ENCODE measurements at places on chromosomes 13 and 19.

DNA sequence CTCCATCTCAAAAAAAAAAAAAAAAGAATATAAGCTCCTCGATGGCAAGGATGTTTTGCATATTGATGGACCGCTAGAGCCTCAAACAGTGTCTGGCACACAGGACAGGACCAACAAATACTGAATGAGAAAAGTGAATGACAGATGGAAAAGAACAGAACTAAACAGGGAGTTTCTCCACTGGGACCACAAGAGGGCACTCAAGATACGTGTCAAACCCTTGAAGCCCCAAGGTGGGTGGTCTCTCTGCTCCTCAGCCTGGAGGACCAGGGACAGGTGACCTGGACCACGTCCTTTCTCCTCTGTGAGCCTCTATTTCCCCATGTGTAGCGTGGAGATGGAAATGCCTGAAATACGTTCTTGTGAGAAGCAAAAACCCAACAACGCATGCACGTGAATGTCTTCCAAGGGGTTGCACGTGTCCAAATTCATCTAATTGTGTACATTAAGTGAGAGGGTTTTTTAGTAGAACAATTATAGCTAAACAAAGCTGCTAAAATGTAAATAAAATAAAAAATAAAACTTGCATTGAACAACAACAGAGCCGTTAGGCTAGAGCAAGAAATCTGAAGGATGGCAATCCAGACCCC, 5.7 kb upstream of the CDC42EP5 start:
- no peak for DNase-seq

DNA sequence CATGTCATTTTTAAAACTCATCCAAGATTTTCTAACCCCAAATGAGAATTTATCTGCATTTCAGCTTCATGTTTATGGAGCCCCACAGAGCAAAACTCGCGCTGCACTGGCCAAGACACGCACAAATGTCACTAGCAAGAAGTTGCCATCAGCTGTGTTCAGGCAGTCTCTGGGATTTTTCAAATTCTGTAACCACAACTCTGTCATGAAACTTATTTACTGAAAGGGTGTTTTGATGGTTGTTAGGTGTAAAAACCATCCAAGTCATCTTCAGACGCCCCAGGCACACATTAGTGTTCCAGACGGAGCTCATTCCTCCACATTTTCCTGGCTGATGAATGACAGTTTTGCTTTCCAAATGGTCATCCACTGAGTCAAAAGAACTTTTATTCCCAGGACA, 63.4 kb downstream of the SLC7A1 start:
- DNase-seq: no peak

- no peak for DNase-seq
These were observed 17.6 kb upstream of the DHRS12 start for GRCh38 chr13:51821606-51822005.

- no peak for DNase-seq
These were observed 4.9 kb downstream of the ZNF878 start for GRCh38 chr19:12047868-12048267.

DNA sequence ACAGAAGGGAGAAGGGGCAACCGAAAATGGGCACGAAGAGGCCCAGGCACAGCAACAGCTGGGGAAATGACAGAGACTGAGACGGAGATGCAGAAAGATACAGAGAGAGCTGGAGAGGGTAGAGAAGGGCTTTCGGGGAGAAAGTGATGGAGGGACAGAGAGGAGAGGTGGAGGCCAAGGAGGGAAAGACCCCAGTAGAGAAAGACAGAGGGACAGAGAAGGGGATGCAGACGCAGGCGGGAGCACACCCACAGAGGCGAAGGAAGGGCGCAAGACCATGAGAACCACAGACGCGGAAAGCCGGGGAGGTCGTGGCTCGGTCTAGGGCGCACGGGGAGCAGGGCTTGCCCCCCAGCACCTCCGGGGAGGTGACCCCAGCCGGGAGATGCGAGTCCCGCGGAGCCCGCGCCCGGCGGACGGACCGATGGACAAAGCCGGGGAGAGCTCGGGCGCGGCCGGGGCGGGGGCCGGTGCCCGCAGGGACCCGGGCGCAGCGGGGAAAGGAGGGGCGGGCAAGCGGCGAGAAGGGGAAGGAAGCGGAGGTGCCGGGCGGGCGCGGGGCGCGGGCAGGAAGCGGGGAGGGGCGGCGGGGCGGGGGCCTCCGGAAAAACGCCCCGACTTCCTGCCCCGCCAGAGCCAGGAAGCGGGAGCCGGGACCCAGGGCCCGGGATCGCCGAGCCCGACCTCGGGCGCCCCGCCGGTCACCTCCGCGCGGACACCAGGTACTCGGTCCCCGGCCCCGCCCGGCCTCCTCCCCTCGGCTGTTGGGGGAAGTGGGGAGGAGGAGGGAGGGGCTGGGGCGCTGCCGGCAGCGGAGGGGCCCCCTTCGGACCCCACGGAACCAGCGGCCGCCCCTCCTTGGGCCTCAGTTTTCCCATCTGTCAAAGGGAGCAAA, at the start of gene ARHGEF1:
ARHGEF1 (plus strand) TSS at position 617 of the 895 bp plus-strand sequence. CDS start 4,899 bp downstream, outside the sequence.
- peak; percentile 57 for DNase-seq

GRCh38 chr13:47457626-47458025, 543.4 kb downstream of the SUCLA2 start:
- no peak for DNase-seq

GRCh38 chr19:38265921-38266429, 1.6 kb downstream of the SPINT2 start:
- DNase-seq: no peak

GRCh38 chr19:8004723-8005513, 523 bp downstream of the ELAVL1 start:
- peak; percentile 32 for DNase-seq

GRCh38 chr19:38920602-38921419, 8.8 kb upstream of the CCER2 start:
- no peak for DNase-seq

- no peak for DNase-seq
These were observed 1.4 kb downstream of the RETN start for GRCh38 chr19:7670150-7670783.

GRCh38 chr13:46113596-46113995, 8.8 kb upstream of the CPB2 start:
- no peak for DNase-seq

- peak; percentile 82 for DNase-seq
These were observed 958 bp downstream of the CA11 start for GRCh38 chr19:48644839-48645619.

DNA sequence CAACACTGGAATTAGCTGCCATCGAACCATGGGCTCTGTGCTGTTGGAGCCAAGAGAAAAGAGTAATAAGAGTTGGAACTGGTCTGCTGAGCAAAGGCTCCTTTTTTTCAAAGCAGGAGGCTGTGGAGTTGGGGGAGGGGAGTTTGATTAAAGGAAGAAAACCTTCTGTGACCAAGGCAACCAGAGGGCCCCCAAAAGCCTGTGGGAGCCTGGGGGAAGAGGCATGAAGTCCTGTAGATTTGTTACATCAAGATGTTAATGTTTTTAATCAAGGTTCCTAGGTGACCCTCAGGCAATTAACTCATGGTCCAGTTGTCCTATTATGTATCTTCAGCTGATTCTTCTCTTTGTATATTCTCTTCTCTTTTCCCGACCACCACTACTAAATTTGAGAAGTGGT, 403.9 kb downstream of the NDFIP2 start:
- no peak for DNase-seq

- no peak for DNase-seq
These were observed 16.8 kb downstream of the CLEC11A start for GRCh38 chr19:50739914-50740426.

DNA sequence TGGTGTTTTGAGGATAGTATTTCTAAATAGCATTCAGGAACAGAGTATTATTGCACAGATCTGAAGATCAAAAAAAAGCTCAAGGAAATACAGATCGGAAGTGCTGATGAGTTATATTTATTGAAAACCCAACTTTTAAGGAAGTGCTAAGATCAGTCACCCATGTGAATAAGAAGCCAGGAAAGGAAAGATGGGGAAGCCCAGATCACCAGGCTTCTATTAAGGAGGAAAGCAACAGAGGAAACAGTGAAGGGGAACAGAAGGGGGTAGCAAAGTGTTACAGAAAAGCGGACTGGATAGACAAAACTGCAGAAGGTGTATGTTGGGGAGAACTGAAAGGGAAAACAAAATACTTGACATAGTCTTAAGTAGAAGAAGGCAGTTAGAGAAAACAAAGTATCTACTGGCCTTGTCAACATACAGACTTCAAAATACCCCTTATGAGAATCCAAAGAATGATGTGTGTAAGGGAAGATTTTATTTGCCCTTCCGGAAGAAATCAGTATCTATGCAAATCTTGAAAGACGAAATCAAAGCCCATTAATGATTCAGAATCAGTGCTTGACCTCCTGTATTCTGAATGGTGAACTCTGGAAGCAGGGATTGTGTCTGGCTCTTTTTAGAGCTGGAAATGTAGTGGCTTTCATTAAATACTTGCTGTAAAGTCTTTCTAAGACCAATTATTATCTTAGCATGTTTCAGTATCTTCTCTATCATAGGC, 12.1 kb downstream of the UFM1 start:
- no peak for DNase-seq

- no peak for DNase-seq
These were observed 39.5 kb upstream of the SMAD9 start for GRCh38 chr13:36959456-36960116.

DNA sequence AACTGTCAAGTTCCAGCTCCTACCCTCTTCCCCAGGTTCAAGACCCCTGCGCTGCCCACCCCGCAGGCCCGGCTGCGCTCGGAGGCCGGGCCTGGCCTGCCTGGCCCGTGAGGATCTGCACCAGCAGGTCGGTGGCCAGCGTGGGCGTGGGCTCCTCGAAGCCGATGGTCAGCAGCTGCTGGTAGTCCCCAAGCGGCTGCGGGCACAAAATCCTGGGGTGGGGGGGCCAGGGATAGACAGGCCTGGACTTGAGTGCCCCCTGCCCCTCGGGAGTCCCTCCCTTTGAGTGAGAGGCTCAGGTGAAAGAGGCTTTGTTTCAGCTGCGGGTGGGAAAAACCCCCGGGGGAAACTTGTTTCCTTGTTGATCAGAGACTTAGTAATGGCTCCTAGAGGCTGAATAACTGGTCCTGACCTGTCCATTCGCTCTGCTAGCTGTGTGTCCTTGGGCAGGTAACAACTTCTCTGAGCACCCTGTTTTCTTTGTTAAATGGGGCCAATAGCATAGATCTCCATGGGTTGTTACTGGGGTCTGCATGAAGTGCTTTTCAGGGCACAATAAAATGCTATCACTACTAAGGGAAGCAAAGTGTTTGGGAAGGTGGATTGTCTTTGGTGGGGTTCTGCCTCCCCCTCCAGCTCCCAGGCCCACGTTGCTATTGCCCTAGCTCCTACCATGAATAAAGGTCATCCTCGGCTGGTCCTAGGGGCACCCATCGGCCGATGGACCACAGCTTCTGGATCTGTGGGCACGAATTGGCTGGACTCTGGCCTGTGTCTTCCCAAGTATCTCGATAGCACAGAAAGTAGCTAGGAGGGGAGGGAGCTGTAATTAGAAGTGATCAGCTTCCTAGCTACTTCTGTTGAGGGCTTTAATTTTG, 3.5 kb downstream of the C19orf67 start:
- peak; percentile 39 for DNase-seq

DNA sequence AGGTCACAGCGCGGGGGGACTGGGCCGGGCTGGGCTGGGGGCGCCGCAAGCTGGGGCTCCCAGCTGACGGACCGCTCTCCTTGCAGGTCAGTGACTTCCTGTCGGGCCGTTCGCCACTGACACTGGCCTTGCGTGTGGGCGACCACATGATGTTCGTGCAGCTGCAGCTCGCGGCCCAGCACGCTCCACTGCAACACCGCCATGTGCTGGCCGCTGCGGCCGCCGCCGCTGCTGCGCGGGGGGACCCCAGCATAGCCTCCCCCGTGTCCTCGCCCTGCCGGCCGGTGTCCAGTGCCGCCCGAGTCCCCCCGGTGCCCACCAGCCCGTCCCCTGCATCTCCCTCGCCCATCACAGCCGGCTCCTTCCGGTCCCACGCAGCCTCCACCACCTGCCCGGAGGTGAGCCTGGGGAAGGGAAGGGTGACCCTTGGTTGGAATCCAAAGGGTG, 5.7 kb downstream of the MIDN start:
- DNase-seq: no peak

GRCh38 chr19:8416796-8417195, 3.7 kb downstream of the MARCHF2 start:
- DNase-seq: no peak

DNA sequence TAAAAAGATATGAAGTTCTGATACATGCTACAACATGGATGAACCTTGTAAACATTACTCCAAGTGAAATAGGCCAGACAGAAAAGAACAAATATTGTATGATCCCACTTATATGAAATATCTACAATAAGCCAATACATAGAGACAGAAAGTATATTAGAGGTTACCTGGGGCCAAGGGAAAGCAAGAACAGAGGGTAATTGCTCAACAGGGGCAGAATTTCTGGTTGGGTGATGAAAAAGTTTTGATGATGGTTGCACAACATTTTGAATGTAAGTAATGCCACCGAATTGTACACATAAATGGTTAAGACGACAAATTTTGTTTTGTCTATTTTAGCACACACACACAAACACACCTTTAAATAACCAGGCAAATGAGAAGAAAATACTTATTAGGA, 268.4 kb downstream of the FOXO1 start:
- no peak for DNase-seq

DNA sequence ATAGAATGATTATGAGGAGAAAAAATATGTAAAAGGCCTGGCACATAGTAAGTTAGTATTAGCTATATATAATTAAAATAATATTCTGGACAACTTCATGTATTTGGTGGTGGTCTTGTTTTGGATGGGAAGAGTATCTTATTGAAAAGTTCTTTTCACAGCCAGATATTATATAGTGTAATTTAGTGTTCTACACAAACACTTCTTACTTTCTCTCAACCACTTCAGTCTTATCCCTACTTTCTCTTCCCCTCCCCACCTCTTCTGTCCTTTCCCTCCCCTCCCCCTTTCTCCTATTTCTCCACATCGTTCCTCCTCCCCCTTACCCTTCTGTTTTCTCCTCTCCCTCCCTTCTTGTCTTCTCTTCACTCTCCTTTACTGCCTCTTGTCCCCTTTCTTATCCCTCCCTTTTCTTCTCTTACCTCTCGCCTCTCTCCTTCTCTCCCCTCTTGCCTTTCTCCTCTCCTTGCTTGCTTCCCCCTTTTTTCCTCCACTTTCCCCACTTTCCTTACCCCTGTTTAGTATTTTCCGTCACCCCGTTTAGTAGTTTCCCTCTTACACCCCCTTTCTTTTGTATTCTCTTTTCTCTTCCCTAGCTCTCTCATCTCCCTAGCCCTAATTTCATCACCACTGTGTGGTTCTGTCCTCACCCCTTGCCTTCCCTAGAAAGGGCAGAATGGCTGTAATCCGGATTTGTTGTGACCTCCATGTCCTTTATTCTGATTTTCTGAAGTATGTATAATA, 107.2 kb upstream of the MLNR start:
- no peak for DNase-seq

- no peak for DNase-seq
These were observed 37.5 kb upstream of the ADGRE1 start for GRCh38 chr19:6849876-6850275.

DNA sequence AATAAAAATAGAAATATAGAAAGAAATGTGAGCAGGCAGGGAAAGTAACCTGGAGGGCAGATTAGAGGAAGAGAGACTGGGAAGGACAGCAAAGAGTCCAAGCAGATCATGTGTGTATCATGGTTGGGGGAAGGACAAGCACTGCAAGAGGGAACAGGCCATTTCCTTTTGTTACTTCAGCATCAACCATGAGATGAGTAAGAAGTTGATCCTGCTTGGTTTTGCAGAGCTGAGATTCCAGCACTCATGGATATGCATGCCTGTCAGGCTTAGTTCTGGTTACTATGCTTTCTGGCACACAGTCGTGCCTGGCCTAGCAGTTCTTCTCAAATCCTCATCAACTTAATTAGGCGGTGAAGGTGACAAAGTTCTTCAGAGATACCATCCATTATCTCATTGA, 18.1 kb downstream of the NALCN start:
- DNase-seq: no peak
